ENCODE measurements at places on chromosomes 16 and 17.
A peak's percentile ranks its signal among the peaks of the same experiment; 100 is the strongest.

GRCh38 chr17:33404070-33404819, 111.2 kb upstream of the ASIC2 start:
- DNase-seq, result no peak

GRCh38 chr16:4315186-4316107, at the start of gene GLIS2:
TSS of gene GLIS2 (plus strand) at chr16:4316067. CDS start at chr16:4332281, 16,214 bp downstream.
- DNase-seq, result no peak

GRCh38 chr16:69077251-69077650, 28.2 kb upstream of the HAS3 start:
- no peak for DNase-seq

DNA sequence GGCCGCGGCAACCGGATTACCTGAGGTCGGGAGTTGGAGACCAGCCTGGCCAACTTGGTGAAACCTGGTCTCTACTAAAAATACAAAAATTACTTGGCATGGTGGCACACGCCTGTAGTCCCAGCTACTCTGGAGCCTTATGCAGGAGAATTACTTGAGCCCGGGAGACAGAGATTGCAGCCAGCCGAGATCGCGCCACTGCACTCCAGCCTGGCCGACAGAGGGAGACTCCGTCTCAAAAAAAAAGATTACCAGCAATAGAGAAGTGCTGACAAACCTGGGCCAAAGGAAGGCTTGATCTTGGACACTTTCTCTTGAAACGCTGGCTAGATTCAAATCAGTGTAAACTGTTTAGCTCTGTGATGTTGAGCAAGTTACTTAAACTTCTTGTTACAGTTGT, 4.3 kb downstream of the MT1H start:
- no peak for DNase-seq

DNA sequence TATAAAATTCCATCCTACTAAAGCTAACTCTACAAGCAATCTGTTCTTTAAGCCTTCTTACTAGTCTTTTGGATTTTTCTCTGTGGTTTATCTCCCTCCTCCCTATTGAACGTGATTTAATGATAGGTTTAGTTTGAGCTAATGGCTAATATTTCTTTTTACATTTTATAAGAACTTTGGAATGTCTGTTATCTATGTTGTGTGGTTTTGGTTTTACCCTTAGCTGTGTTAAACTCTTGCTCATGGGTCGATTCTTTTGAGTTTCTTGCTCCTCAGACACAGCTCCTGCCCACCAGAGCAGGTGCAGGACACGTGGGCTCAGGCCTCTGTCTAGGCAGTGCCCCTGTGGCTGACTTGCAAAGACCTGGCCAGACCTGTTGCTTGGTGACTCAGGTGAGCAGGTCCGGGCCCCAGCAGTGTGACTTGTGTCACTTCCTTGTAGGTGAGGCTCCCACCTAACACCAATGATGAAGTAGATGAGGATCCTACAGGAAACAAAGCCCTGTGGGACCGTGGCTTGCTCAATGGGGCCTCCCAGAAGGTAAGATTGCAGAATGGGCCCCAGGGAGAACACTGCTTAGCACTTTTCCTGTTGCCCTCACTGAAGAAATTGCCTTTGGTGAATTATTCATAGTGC, 45.1 kb downstream of the SF3B3 start:
- no peak for DNase-seq

- DNase-seq, result no peak
Observed at GRCh38 chr16:8721336-8722024, 47.1 kb downstream of the ABAT start.

DNA sequence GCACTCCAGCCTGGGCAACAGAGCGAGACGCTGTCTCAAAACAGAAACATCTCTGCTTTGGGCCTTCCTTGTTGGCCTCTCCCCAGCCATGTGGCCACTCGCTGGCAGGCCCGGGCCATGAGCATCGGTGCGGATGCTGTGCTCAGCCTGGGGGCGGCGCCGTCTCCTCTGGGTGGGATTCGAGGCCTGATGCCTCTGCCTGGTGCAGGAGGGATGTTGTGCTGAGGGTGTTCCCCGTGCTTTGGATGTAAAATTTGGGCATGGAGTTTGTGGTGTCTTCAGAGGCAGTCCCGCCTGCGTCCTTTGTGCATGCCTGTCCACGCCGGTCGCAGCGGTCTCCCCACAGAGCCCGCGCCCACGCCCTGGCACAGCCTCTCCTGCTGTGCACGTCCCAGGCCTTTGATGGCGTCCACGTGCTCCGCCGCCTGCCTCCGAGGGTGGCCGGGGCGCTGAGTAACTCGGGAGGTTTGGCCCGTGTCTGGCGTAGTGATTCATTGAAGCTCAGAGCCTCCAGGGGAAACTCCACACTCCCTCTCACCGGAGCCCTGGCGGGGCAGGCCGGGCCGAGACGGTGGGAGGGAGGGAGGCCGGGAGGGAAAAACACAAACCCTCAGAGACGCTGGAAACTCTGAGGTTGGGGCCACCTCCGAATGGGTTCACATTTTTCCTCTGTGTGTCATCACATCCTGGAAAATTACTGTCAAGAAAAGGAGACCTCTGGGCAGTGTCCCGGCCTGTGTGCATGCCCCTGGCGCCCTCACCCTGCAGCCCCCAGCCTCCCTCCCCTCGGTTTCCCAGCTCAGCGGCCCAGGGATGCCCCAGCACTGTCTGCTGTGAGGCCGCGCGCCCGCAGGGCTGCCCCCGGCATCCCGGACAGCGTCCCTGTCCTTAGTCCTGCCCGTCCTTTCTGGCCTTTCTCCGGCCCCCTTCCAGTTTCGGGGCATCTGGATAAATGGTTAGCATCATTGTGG, 19.0 kb downstream of the CENPX start:
- DNase-seq, result no peak

DNA sequence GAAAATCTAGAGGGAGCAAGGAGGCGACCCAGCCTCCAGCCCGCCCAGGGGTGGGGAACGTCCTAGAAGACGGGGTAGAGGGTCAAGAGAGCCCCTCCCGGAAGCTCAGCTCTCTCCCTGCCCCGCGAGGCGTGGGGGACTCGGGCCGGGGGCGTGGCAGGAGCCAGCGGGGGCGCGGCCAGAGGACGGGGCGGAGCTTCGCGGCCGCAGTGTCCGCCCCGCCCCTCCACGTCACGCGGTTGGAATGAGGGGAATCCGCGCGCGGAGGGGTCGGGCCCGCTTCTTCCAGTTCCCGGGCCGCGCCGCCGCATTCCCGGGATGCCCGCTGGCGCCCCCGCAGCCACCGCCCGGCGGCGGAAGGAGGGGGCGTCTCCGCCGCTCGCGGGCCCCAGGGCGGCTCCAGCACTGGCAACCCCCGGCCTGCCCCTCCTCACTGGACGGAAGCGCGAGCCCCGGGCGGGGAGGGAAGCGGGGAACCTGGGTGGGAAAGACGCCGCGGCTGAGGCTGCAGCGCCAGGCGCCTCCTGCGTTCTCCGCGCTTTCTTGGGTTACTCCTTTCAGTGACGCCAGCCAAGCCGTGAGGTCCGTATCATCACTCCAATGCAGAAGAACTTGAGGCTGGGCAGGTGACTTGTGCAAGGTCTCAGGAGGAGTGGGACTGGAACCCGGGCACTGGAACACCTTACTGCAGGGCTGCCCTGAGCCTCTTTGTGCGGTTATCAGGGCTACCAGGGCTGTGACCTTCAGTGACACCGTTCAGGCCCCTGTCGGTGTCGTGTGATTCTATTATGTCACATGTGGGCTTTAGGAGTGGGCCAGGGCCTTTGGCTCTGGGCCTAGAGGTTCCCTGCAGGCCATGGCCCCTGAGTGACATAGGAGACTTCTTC, 4.3 kb downstream of the MYO1C start:
- peak; percentile 67 for DNase-seq

- no peak for DNase-seq
Observed at GRCh38 chr16:29808219-29808900, 2.0 kb downstream of the MAZ start.

GRCh38 chr16:11692171-11692570, 23.9 kb downstream of the SNN start:
- no peak for DNase-seq

- no peak for DNase-seq
Observed at GRCh38 chr17:63974594-63975192, 2.0 kb upstream of the SCN4A start.

DNA sequence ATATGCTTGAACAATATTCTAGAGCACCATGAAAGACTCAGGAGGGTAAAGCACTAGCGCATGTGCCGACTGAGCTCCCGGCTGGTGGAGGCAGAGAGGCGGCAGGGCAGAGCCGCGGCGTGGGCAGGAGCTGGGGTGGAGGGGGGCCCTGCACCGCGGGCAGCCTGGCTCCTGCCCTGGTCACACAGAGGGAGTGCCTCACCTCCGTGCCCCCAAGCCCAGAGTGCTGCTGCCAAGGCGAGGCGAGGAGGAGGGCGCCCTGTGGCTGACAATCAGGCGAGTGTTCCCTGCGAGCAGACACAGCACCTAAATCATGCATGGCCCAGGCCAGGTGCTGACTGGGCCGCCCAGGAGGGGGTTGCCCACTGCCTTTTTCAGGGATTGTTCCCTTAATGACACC, 105.8 kb upstream of the TNRC6C start:
- DNase-seq, result no peak

GRCh38 chr16:25411396-25412081, 153.9 kb upstream of the ZKSCAN2 start:
- DNase-seq, result no peak

DNA sequence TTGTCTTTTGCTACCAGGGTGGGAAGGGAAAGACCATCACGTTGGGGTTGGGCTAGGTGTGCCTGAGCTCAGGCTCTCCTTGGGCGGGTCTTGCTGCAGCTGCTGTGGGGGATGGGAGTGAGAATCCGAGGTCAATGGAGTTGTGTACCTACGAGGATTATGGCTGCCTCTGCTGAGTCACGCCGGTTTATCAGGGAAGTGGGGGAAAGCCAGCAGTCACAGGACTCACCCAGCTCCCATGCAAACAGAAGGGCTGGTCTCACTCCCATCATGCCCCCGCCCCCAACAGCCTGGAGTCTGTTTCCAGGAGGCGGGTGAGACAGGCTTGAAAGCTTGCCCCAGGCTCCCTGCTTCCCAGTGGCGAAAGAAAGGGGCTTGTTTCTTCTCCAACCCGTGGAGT, 1259.0 kb upstream of the GOT2 start:
- DNase-seq, result no peak

- no peak for DNase-seq
Observed at GRCh38 chr16:25868706-25869370, 177.1 kb downstream of the HS3ST4 start.

GRCh38 chr16:70253291-70254106, 1.8 kb upstream of the EXOSC6 start:
- DNase-seq, result no peak

GRCh38 chr17:74968361-74968780, 4.2 kb downstream of the HID1 start:
- no peak for DNase-seq

DNA sequence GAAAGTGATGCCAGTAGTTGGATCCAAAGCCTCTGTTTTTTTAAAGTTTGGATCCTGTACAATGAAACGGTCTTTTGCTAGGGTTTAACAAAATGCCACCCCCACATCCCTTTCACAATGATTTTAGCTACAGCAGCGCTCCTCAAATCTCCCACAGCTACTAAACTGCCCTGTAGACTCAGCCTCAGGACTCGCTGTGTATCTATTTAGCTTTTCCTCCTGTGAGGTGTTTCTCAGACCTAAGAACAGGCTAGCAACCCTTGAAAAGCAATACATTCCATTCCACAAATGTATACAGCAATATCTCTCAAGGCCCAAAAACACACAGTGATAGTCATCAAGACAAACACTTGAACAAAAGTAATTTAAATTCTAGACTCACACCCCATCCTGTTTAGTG, 206.4 kb downstream of the ZFHX3 start:
- no peak for DNase-seq

GRCh38 chr16:81485824-81486539, 41.4 kb downstream of the CMIP start:
- no peak for DNase-seq

DNA sequence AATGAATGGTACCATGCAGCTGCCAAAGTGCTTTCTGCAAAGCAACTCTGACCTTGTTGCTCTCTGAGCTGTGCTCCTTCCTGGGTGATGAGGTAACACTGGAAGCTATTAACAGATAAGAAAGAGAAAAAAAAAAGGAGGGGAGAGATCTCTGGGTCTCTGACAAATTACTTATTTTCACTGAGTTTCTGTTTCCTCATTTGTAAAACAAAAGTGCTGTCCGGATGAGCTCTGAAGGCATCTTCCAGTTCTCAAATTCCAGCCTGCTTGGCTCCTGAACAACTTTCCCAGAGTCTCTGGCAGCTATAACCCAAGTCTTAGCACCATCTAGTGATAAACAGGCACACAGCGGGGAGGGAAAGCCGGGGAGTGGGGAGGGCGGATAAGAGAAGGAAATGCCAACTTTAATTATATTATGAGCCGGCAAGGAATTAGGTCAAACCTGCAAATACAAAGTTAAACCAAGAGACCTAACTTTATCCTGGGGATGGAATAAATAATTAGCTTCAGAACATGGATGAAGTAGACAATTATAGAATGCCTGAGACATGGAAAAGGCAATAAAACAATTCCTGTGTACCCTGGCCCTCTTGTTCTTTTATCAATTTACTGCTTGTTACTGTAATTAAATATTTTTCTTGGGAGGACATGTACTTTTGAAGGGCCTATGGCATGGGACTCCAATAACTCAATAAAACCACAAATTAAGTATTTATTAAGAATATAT, 61.3 kb upstream of the KIFC3 start:
- DNase-seq, result no peak

- no peak for DNase-seq
Observed at GRCh38 chr17:77312786-77313599, 172.2 kb downstream of the SEC14L1 start.

DNA sequence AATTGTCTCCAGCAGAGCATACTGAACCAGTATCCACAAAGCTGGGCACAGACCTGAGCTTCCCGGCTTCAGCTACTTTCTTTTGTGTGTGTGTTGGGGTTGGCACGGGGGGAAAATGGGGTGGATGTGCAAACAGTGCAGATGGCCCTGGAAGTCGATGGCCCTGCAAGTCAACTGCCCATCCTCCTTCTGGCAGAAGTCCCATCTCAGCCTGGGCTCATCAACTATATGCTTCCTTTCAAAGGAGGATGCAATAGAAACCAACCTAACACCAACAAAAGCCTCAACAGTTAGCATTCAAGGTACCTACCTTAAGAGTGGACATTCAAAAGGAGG, 55.7 kb downstream of the SOX9 start:
- DNase-seq, result no peak

DNA sequence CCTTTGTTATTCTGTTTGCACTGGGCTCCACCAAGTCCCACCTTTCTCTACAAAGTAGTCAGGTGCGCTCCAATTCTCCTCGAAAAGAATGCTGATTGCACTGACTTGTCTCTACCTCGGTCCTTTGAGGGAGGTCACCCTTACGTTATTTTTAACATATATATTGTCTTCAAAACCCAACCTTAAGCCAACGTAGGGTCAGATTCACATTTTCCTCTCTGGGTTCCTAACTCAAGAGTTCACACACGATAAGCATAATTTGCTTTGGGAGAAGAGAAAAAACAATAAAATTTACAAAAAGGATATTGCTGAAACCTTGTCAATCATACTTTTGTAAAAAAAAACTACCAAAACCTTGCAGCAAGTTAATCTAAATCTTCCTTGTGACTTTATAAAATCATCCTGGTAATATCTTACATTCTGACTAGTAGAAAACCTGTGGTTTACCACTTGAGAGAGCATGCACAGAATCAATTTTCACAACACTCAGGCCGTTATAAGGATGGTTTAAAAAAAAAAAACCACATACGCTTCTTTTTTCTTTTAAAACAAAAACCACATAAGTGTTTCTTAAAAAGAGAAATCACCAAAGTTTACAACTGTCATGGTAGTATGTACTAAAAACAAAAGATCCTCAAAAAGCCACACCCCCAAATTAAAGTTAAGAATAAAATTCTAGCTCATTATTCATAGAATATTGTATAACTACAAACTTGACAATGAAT, 72.2 kb upstream of the TRAP1 start:
- no peak for DNase-seq
